ENCODE measurements at places on chromosomes 4 and X. TPM values are rescaled to one million over a fixed set of nuclear protein-coding genes. Genes with fewer than 3 reads are reported as not detected.

The TMEM35A gene
- not detected for total RNA-seq

- no peak for DNase-seq
- no peak overlapping the region for H3K4me3 ChIP-seq
- H3K36me3 ChIP-seq: no peaks in the 10 kb centered on the region
- no peak overlapping the region for H3K27ac ChIP-seq
- peaks cover 5% of the 10 kb centered on the region for H3K27me3 ChIP-seq
- H3K4me1 ChIP-seq: no peaks in the 10 kb centered on the region
Measured at GRCh38 chr4:185738820-185739219, 73.2 kb downstream of the SORBS2 start.

DNA sequence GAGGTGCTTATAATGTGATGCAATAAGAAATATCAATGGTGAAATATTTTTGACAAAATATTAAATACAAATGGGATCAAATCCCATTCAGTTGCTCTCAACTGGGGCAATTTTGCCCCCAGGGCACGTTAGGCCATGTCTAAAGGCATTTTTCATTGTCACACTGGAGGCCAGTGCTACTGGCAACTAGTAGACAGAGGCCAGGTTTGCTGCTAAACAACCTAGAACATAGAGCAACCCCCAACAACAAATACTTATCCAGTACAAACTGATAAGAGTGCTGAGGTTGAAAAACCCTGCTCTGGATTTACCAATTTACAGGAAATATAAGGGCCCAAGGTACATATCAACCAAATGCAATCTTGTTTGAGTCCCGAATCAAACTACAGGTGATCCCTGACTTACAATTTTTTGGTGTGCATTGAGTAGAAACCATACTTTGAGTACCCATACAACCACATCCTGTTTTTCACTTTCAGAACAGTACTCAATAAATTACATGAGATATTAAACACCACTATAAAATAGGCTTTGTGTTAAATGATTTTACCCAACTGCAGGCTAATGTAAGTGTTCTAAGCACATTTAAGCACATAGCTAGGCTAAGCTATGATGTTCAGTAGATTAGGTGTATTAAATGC, 237.5 kb downstream of the HNRNPD start:
- H3K27ac ChIP-seq: no peak overlapping the region
- no peak for DNase-seq
- no peaks in the 10 kb centered on the region for H3K4me1 ChIP-seq
- no peak overlapping the region for H3K4me3 ChIP-seq

DNA sequence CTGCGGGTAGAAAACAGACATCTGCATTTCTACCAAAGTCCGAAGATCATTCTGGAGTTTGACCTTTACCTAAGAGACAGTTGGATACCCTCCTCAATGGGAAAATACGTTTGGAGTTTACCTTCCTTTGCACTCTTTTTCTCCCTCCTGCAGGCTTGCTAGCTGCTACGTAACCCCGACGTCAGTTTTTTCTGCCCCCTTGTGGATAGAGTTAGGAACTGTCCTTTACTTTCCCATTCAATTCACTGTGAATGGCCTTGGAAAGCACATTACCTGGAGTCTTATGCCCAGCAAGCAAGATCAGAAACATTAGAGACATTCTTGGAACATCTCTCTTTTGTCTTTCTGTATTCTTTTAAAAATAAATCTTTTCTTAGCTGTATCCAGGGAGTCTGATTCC, 250.7 kb downstream of the NAP1L3 start:
- DNase-seq: no peak
- H3K36me3 ChIP-seq: no peaks in the 10 kb centered on the region
- no peaks in the 10 kb centered on the region for H3K27me3 ChIP-seq

- H3K4me3 ChIP-seq: peak overlapping the region; percentile 20
- peak; percentile 34 for DNase-seq
- H3K27ac ChIP-seq: peak overlapping the region; percentile 66
Measured at GRCh38 chr4:6916587-6917460, 7.2 kb downstream of the TBC1D14 start.

DNA sequence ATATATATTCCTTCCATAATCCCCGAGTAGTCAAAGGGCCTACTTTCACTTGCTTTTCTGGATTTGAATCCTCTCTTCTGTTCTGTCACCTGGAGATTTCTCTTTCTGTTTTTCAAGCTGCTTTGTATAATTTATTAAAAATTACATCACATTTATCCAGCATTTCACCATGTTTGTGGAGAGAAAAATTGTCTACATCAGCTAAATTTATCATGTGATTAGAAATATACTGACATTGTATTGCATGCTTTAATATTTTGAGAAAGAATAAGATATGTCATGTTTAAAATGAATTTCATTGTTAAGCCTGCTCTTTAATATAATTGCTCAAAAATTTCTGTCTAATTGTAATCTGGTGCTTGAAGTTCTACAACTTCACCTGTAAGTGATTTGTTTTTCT, 323.1 kb upstream of the DKK2 start:
- no peak overlapping the region for H3K4me3 ChIP-seq
- no peaks in the 10 kb centered on the region for H3K36me3 ChIP-seq
- no peaks in the 10 kb centered on the region for H3K4me1 ChIP-seq
- DNase-seq: no peak
- H3K27ac ChIP-seq: no peak overlapping the region
- H3K27me3 ChIP-seq: no peaks in the 10 kb centered on the region

The F11 gene
- total RNA-seq: not detected

DNA sequence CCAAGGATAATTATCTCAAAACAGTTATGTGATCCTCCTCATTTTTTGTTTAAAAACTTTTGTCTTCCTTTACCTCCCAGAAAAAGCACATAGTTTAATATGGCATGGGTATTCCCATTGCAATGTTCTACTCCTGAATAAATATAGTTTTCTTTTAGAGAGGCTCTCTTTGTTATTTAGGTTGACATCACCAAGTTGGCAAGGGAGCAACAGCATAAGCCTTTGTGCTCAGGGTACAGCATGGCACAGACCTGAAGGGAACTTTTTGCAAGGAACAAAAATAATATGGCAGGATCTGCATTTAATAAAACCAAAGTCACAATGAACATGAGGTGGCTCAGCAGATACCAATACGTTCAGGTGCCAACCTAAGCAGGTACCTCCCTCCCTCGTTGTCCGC, 47.1 kb upstream of the NPY2R start:
- H3K27ac ChIP-seq: no peak overlapping the region
- H3K36me3 ChIP-seq: no peaks in the 10 kb centered on the region
- no peaks in the 10 kb centered on the region for H3K27me3 ChIP-seq
